ENCODE measurements at places on chromosomes 2 and 18. TPM values are rescaled to one million over a fixed set of nuclear protein-coding genes. Genes with fewer than 3 reads are reported as not detected.

- no peak overlapping the region for H3K27ac ChIP-seq
- H3K27me3 ChIP-seq: no peaks in the 10 kb centered on the region
Measured at GRCh38 chr18:71403501-71403900, 1114.7 kb downstream of the SOCS6 start.

GRCh38 chr18:22189449-22190166 is 20.2 kb downstream of the GATA6 start:
- peak overlapping the region; percentile 24 for H3K27ac ChIP-seq
- peaks cover 8% of the 10 kb centered on the region for H3K36me3 ChIP-seq
- H3K4me3 ChIP-seq: no peak overlapping the region
- peaks cover 47% of the 10 kb centered on the region for H3K4me1 ChIP-seq

- H3K36me3 ChIP-seq: no peaks in the 10 kb centered on the region
- no peaks in the 10 kb centered on the region for H3K27me3 ChIP-seq
- H3K4me1 ChIP-seq: no peaks in the 10 kb centered on the region
- no peak overlapping the region for H3K4me3 ChIP-seq
Measured at GRCh38 chr18:80075940-80076339, 33.1 kb upstream of the ADNP2 start.

- no peaks in the 10 kb centered on the region for H3K36me3 ChIP-seq
- no peak for DNase-seq
- no peaks in the 10 kb centered on the region for H3K4me1 ChIP-seq
- H3K4me3 ChIP-seq: no peak overlapping the region
- H3K27me3 ChIP-seq: no peaks in the 10 kb centered on the region
Measured at GRCh38 chr2:134780972-134781371, 57.4 kb upstream of the ACMSD start.

- no peak overlapping the region for H3K27ac ChIP-seq
- peaks cover 29% of the 10 kb centered on the region for H3K4me1 ChIP-seq
- H3K36me3 ChIP-seq: no peaks in the 10 kb centered on the region
- H3K27me3 ChIP-seq: peaks cover 16% of the 10 kb centered on the region
- no peak for DNase-seq
- no peak overlapping the region for H3K4me3 ChIP-seq
Measured at GRCh38 chr2:221569425-221569845, 2.7 kb downstream of the EPHA4 start.

- no peaks in the 10 kb centered on the region for H3K4me1 ChIP-seq
- peak overlapping the region; percentile 24 for H3K27ac ChIP-seq
- DNase-seq: no peak
- peaks cover 84% of the 10 kb centered on the region for H3K36me3 ChIP-seq
- no peak overlapping the region for H3K4me3 ChIP-seq
Measured at GRCh38 chr18:26021061-26021754, 69.2 kb downstream of the SS18 start.

DNA sequence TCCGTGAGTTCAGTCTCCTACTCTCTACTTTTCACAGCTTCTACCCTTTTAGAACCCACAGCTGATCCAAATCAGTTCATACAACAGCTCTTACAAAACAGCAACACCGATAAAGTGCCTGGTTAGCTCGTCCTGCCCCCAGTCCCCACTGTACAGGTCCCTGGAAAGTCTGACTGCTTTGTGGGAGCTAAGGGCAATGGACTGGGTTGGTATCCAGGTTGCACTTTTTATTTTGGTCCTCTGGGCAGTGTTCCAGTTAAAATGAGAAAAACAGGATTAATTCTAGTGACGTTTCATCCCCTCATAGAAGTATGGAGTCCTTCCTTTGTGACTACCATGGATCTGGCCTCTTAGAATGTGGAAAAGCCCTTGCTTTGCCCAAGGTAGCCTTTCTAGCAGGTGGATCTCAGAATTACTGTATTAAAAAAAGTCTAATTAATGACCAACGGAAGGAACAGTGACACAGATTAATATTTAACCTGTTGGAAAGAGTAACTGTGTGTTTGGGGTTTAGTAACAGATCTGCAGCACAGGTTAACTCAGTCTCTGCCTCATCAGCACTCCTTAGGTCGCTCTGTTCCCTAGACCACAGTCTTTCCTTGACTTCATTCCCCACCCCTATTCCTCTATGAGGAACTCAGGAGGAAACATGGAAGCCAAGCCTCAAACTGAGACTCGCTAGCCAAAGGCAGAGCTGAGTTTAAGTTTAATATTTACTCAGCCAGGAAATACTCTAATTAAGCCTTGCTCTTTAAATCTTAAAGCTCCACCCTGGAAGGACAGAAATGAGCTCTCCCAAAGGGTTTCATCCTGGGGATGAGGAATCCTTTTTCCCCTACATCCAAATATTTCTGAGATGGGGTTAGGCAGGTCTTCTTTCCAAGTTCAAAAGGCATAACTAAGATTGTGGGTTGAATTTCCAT is 52.8 kb upstream of the ITGA6 start:
- no peaks in the 10 kb centered on the region for H3K36me3 ChIP-seq
- H3K4me3 ChIP-seq: no peak overlapping the region
- no peak for DNase-seq

DNA sequence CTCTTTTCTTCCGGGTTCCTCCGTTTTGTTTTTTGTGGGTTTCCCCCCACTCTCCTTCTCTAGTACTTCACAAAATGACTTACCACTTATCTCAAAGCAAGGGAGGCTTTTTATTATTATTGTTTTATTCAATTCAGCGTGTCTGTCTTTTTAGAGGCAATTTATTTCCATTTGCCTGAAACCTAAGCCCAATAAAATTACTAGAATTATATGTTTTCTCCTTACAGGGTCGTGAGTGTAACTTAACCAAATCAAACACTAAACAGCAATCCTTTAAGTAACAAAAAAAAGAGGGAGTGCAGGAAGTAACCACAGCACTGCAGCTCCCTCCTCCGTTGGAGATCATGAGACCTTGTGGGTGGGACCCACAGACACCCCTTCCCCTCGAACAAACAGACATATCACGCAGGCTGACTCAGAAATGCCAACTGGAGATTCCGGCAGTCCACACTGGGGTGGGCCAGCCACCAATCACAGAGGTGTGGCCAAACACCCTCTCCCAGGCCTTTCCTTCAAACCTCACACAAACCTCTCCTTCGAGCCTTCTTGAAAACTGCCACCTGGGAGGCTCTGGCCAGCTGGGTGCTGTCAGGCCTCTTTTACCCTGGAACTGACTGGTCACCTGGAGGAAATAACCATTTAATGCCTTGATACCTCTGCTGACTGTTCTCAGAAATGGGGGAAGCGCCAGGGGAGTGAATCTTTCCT is 207.1 kb upstream of the SMAD2 start:
- H3K27me3 ChIP-seq: peaks cover 9% of the 10 kb centered on the region
- H3K4me1 ChIP-seq: peaks cover 11% of the 10 kb centered on the region
- H3K4me3 ChIP-seq: peak overlapping the region; percentile 58

DNA sequence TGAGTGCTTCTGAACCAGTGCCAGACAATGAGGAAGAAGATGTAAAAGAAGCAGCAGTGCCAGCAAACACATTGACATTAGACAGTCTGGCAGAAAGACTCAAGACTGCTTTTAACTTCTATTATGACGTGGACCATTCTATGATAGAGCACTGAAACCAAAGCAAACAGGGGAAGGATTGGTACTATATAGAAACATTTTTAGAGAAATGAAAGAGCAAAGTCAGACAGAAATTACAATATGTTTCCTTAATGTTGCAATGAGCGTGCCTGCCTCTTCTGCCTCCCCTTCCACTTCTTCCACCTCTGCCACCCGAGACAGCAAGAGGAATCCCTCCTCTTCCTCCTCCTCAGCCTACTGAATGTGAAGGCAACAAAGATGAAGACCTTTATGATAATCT is 39.7 kb downstream of the DHX57 start:
- peaks cover 17% of the 10 kb centered on the region for H3K4me1 ChIP-seq
- H3K36me3 ChIP-seq: peaks cover 40% of the 10 kb centered on the region
- H3K27me3 ChIP-seq: no peaks in the 10 kb centered on the region
- no peak overlapping the region for H3K4me3 ChIP-seq

- peaks cover 18% of the 10 kb centered on the region for H3K4me1 ChIP-seq
- H3K27ac ChIP-seq: no peak overlapping the region
- no peaks in the 10 kb centered on the region for H3K36me3 ChIP-seq
- no peak overlapping the region for H3K4me3 ChIP-seq
Measured at GRCh38 chr2:199471443-199472057, 13.8 kb upstream of the SATB2 start.

- peaks cover 77% of the 10 kb centered on the region for H3K27me3 ChIP-seq
- H3K27ac ChIP-seq: no peak overlapping the region
- H3K36me3 ChIP-seq: no peaks in the 10 kb centered on the region
- H3K4me1 ChIP-seq: no peaks in the 10 kb centered on the region
- no peak overlapping the region for H3K4me3 ChIP-seq
Measured at GRCh38 chr2:70753902-70754301, 14.1 kb downstream of the ADD2 start.

GRCh38 chr18:76691800-76692199 is 130.6 kb upstream of the ZNF236 start:
- no peaks in the 10 kb centered on the region for H3K27me3 ChIP-seq
- H3K4me1 ChIP-seq: no peaks in the 10 kb centered on the region
- H3K4me3 ChIP-seq: no peak overlapping the region
- no peak for DNase-seq

GRCh38 chr2:205811387-205811786 is 129.1 kb downstream of the NRP2 start:
- H3K36me3 ChIP-seq: no peaks in the 10 kb centered on the region
- no peak overlapping the region for H3K27ac ChIP-seq
- H3K4me3 ChIP-seq: no peak overlapping the region

DNA sequence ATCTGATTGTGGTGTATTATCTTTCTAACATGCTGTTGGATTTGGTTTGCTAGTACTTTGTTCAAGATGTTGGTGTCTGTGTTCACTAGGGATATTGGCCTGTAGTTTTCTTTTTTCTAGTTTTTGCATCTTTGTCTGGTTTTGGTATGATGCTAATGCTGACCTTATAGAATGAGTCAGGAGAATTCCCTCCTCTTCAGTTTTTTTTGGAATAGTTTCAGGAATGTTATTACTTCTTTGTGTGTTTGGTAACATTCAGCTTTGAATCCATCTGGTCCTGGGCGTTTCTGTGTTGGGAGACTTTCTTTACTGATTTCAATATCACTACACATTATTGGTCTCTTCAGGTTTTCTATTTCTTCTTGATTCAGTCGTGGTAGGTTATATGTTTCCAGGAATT is 124.2 kb upstream of the EPB41L5 start:
- H3K4me1 ChIP-seq: no peaks in the 10 kb centered on the region
- peaks cover 5% of the 10 kb centered on the region for H3K36me3 ChIP-seq
- H3K4me3 ChIP-seq: no peak overlapping the region
- H3K27me3 ChIP-seq: no peaks in the 10 kb centered on the region
- DNase-seq: no peak
- H3K27ac ChIP-seq: no peak overlapping the region

GRCh38 chr18:30094556-30094955 is 948.0 kb downstream of the DSC3 start:
- no peaks in the 10 kb centered on the region for H3K36me3 ChIP-seq
- H3K4me1 ChIP-seq: no peaks in the 10 kb centered on the region
- DNase-seq: no peak
- H3K27ac ChIP-seq: no peak overlapping the region
- H3K27me3 ChIP-seq: no peaks in the 10 kb centered on the region

GRCh38 chr2:218367415-218368149 is 10.9 kb downstream of the CATIP start:
- peak; percentile 96 for DNase-seq
- peak overlapping the region; percentile 50 for H3K4me3 ChIP-seq
- H3K36me3 ChIP-seq: no peaks in the 10 kb centered on the region

- no peak overlapping the region for H3K4me3 ChIP-seq
- peaks cover 17% of the 10 kb centered on the region for H3K4me1 ChIP-seq
- no peaks in the 10 kb centered on the region for H3K27me3 ChIP-seq
- no peak for DNase-seq
Measured at GRCh38 chr2:174776223-174776622, 12.0 kb upstream of the CHRNA1 start.

- H3K4me1 ChIP-seq: peaks cover 4% of the 10 kb centered on the region
- no peak overlapping the region for H3K27ac ChIP-seq
- no peaks in the 10 kb centered on the region for H3K36me3 ChIP-seq
- no peak for DNase-seq
- no peaks in the 10 kb centered on the region for H3K27me3 ChIP-seq
- no peak overlapping the region for H3K4me3 ChIP-seq
Measured at GRCh38 chr2:35976611-35977010, 379.0 kb upstream of the CRIM1 start.

- no peaks in the 10 kb centered on the region for H3K27me3 ChIP-seq
- no peak for DNase-seq
Measured at GRCh38 chr2:134795765-134796164, 42.7 kb upstream of the ACMSD start.

DNA sequence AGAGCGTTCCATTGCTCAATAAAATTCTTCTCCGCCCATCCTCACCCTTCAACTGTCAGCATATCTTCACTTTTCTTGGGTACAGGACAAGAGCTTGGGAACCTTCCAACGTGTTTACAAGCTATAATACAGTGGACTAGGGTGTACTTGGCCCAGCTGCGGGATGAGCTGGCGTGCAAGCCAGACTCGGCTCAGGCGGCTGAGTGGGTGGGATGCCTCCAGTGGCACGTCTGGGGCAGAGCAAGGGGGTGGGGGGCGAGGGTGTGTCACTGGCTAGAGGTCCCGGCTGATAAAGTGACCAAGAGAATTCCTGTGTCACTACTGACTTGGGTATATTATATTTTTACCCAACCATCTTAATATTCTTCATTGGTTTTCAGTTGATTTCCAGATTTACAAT is 179.7 kb downstream of the EVA1A start:
- H3K36me3 ChIP-seq: no peaks in the 10 kb centered on the region
- DNase-seq: no peak
- H3K4me1 ChIP-seq: no peaks in the 10 kb centered on the region
- no peak overlapping the region for H3K4me3 ChIP-seq

The PTPN4 gene
- total RNA-seq: 48.4 TPM

The COL3A1 gene
- 5,576 TPM for total RNA-seq

The ANKRD62 gene
- total RNA-seq: 0.20 TPM

The HOXD1 gene
- total RNA-seq: 1.9 TPM

The HOXD9 gene
- 1.1 TPM for total RNA-seq

The SLC16A14 gene
- total RNA-seq: 5.5 TPM

The C2orf15 gene
- 3.4 TPM for total RNA-seq

The SDC1 gene
- total RNA-seq: 278 TPM

The CAB39 gene
- 67.2 TPM for total RNA-seq

The CAPN13 gene
- total RNA-seq: 9.8 TPM

The KHK gene
- 11.5 TPM for total RNA-seq

The SP110 gene
- 22.9 TPM for total RNA-seq

The HJURP gene
- total RNA-seq: 1.8 TPM

The ST8SIA5 gene
- 0.31 TPM for total RNA-seq

The GREB1L gene
- 0.67 TPM for total RNA-seq

The MSH2 gene
- 16.2 TPM for total RNA-seq

The ITGB6 gene
- 58.3 TPM for total RNA-seq

The ST8SIA3 gene
- total RNA-seq: not detected

The TBC1D8 gene
- 11.7 TPM for total RNA-seq

The PROM2 gene
- total RNA-seq: 5.6 TPM

The POLR1B gene
- 25.3 TPM for total RNA-seq

The KCNS3 gene
- total RNA-seq: 23.0 TPM

The ATL2 gene
- 42.2 TPM for total RNA-seq

The PJVK gene
- 2.7 TPM for total RNA-seq

Data from left lung (tissue), 14 donors.